ENCODE measurements at places on chromosomes 5 and 9.

DNA sequence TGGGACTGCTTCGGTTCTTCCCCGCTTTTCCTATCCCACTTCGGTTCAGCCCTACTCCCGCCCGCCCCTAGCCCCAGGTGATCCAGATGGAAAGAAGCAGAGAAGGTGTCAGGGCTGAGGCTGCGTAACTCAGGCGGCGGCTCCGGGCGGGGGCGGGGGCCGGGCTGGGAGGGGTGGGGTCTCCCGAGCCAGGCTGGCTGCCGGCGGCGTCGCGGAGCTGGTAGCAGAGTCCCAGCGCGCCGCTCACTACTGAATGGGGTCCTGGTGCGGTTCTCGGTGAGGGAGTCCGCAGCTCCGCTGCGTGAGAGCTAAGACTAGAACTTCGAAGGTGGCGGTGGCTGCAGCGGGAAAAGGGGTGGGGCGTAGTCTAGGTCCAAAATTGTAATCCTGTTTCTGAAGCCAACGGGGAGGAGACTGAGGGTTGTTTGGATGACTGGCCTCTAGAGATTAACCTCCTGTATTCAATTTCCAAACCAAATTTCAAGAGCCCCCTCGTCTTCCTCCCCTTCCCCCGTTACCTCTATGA is 1.4 kb downstream of the PRR16 start:
- DNase-seq = no peak

GRCh38 chr9:113548221-113549041 is 84.9 kb downstream of the RGS3 start:
- no peak for DNase-seq

GRCh38 chr9:120587328-120587727 is 7.4 kb upstream of the CDK5RAP2 start:
- no peak for DNase-seq

DNA sequence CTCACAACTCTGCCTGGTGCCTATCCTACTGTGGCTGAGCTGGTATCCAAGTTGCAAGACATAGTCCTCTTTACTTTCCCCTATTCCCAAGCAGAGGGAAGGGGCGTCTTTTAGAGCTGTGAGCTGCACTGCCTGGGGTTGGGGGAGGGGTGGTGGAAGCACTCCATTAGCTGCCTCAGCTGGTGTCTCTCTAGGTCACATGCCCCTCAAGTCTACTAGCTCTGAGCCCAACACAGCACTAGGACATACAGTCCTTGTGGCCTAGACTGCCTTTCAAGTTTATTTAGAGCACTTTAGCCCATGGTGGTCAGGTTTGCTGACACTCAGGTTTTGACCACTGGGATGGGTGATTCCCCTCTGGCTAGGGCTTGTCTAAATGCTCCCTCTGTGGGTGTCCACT is 54.7 kb downstream of the SREK1 start:
- DNase-seq = no peak

- DNase-seq = no peak
Observed at GRCh38 chr5:35247648-35248034, 17.4 kb upstream of the PRLR start.

DNA sequence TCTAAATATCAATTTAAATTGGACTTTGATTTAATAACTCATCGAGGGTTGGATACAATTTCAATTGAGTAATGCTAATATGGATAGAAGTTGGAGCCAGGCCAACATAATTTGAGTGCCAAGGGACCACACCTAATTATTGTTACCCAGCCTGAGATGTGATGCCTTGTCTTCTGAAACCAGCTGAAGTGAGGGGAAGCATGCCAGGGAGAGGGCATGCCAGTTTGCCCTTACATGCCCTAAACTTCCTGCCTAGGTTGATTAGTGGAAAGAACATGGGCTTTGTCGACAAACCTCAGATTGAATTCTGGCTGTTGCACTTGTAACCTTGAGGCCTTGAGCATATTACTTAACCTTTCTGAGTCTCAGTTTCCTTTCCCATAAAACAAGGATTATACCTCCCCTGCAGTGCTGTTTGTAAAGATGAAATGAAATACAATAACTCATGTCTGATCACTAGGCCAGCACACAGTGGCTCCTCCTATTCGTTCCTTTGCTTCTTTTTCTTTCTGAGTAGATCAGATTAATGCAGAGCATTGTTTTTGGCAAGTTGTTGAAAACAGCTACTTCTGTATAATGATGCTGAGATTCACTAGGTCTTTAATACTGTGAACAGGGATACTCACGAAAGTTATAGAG is 412.8 kb downstream of the TLE4 start:
- no peak for DNase-seq

- no peak for DNase-seq
Observed at GRCh38 chr5:31362529-31362900, 169.0 kb downstream of the CDH6 start.

- no peak for DNase-seq
Observed at GRCh38 chr5:169433221-169433651, 132.3 kb upstream of the SLIT3 start.

- DNase-seq = peak; percentile 74
Observed at GRCh38 chr9:5886114-5886939, 4.4 kb upstream of the MLANA start.

DNA sequence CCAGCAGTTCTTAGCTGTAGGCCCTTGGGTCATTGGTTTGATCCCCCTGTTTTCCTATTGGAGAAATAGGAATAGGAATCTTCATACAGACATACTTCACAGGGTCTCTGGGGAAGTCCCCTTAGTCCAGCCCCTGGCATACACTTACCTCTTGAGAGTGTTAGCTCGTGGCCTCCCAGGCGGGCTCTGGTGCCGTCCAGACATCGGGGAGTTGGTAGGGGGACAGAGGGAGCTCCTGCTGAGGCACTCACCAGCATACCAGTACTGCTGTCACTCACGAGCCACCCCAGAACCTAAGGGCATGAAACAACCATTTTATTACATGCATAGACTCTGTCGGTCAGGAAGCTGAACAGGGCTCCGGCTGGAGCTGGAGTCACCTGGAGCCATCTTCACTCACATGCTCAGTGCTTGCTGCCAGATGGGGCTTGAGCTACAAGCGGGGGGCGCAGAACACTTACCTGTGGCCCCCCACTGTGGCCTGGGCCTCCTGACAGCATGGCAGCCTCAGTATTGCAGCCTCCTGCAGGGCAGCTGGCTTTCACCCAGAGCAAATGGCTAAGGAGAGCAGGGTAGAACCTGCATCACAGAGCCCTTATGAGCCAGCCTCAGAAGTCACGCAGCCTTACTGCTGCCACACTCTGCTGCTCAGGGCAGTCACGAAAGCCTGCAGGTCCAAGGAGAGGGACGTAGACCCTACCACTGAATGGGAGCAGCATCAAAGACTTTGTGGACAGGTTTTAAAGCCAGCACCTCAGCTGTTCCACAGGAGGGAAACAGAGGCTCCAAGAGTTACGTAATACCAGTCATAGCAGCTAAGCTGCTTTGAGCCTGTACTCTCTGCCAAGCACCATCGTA is 58.3 kb upstream of the ANGPTL2 start:
- no peak for DNase-seq

DNA sequence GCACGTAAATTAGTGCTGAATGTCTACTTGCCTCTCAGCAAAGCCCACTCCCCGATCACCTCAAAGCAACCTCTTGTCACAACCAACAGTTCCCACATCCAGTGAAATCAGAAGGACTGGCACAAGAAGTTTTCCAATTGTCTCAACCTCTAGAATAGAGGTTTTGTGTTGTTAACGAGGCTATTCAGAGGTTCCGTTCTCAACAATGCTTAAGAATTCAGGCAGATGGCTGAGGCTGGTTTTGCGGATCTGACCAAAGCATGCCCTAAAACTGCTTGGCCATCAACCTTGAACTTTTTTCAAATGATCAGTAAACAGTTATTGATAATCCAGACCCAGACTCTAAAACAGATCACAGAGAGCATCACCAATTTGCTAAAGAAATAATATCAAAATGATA is 52.9 kb downstream of the MAPKAP1 start:
- DNase-seq = no peak

GRCh38 chr5:112793201-112793600 is 55.5 kb downstream of the APC start:
- no peak for DNase-seq

DNA sequence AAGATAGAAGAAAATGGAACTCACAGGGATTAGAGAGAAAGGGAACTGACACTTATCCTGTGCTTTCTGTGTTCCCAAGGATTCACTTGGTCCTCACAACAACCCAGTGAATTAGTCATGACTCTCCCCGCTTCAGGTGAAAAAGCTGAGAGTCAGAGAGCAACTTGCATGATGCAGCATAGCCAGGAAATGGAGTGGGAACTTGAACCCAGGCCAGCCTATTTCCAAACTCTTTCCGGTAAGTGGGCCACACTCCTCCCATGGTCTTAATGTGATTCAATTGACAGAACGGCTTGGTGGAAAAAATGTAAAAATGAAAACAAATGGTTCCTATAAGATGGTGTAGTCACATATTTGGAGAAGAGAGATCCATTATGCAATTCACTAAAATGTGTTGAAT is 45.9 kb upstream of the CEMIP2 start:
- no peak for DNase-seq

DNA sequence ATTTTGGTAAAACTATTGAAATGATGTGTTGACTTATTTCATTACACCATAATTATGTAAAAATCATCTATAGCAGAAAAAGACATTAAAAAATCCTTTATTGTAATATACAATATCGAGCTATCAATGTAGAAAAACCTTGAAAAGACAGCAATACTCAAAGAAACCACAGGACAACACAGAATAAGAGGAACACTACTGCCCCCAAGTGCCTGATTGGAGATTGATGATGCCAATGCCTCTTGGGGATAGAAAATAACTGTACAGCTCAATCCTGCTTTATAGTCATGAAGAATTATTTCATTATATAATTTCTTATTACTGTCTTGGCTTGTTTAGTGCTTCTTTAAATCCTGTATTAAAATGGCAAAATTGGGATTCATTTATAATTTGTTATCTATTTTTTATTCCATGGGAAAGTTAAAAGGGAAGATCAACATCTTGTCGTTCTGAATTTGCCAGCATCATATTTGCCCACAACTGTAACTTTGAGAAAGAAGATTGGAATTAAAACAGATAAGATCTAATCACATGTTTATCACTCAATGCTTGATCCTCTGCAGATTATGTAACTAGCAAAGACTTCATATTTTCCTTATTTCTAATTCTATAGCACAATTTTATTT is 337.5 kb downstream of the CDH9 start:
- DNase-seq = no peak

GRCh38 chr9:109182940-109183798 is 16.1 kb upstream of the FRRS1L start:
- no peak for DNase-seq

DNA sequence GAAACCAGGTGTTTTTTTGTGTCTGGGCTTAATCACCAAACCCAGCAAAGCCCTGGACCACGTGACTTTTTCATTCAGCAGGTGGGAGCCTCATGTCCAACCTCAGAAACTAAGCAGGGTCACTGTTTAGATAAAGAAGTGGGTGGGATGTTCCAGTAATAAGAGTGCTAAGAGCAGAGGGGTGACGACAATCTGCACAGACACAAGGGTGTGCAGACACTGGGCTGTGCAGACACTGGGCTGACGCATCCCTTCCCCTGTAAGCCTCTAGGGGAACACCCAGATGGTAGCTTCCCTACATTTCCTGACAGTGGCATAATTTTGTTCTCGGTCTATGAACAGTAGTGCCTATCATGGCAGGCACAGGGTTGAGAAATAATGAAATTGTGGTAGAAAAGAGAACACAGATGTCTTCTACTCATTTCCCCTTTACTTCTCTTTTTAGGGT is 85.1 kb downstream of the SAXO1 start:
- DNase-seq = no peak

GRCh38 chr5:78467752-78468357 is 107.4 kb downstream of the SCAMP1 start:
- no peak for DNase-seq

- DNase-seq = no peak
Observed at GRCh38 chr5:77430726-77431125, 61.4 kb downstream of the WDR41 start.

All from stimulated activated CD8-positive, alpha-beta memory T cell treated with anti-CD3 and anti-CD28 coated beads, Interleukin-7, amount 100 ng/mL, for 24 hours (primary cell).